Lung (tissue), 17 donors: ENCODE measurements at places on chromosomes 3 and 15. TPM values are rescaled to one million over a fixed set of nuclear protein-coding genes. Genes with fewer than 3 reads are reported as not detected.

Gene PRTG
- 21.9 TPM for total RNA-seq

GRCh38 chr15:61835496-61836106 is 224.6 kb downstream of the VPS13C start:
- no peaks in the 10 kb centered on the region for H3K27me3 ChIP-seq
- no peaks in the 10 kb centered on the region for H3K36me3 ChIP-seq
- no peaks in the 10 kb centered on the region for H3K4me1 ChIP-seq
- H3K27ac ChIP-seq, result no peak overlapping the region
- H3K4me3 ChIP-seq, result no peak overlapping the region

Gene TOMM70
- 27.5 TPM for total RNA-seq

Gene MUC20
- 15.7 TPM for total RNA-seq

Gene HIGD2B
- not detected for total RNA-seq

DNA sequence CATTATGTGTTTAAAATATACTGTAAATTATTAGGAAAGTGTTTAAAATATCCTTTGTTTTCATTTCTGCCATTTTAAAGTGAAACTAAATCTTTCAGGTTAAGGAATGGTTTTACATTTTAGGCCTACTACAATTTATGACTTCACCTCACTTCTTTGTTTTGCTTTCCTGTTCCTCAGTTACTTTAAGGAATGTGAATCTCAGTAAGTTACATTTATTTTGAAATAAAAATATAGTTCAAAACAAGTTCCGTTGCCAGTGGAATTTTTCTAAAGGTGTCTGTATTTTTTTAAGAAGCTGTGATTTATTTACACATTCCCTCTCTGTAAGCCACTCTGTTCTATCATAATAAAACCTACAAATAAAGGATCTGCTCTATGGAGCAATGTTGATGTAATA is 630.9 kb upstream of the AGTR1 start:
- H3K4me3 ChIP-seq, result no peak overlapping the region
- DNase-seq, result no peak
- no peak overlapping the region for H3K27ac ChIP-seq
- no peaks in the 10 kb centered on the region for H3K36me3 ChIP-seq
- H3K4me1 ChIP-seq, result no peaks in the 10 kb centered on the region

Gene CLDN18
- 316 TPM for total RNA-seq
